ENCODE measurements at places on chromosomes 6 and 20.

GRCh38 chr6:3610206-3610605 is 141.3 kb downstream of the PXDC1 start:
- DNase-seq: no peak

GRCh38 chr6:80234401-80234800 is 127.9 kb downstream of the BCKDHB start:
- DNase-seq: no peak

DNA sequence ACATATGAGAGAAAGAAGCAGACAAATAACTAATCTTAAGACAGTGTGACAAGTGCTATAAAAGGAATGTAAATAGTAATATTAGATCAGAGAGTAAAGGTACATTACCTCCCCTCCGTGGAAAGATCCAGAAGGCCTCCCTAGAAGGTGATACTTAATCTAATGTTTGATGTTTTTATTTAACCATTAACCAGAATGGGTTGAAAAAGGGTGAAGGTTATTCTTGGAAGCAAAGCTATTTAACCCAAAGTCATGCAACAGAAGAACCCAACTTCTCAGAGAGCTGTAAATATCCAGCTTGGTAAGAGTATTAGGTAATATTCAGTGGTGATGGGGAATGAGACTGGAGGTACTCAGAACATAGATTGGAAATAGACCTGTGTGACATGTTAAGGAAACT is 68.0 kb upstream of the HIVEP1 start:
- DNase-seq: no peak

DNA sequence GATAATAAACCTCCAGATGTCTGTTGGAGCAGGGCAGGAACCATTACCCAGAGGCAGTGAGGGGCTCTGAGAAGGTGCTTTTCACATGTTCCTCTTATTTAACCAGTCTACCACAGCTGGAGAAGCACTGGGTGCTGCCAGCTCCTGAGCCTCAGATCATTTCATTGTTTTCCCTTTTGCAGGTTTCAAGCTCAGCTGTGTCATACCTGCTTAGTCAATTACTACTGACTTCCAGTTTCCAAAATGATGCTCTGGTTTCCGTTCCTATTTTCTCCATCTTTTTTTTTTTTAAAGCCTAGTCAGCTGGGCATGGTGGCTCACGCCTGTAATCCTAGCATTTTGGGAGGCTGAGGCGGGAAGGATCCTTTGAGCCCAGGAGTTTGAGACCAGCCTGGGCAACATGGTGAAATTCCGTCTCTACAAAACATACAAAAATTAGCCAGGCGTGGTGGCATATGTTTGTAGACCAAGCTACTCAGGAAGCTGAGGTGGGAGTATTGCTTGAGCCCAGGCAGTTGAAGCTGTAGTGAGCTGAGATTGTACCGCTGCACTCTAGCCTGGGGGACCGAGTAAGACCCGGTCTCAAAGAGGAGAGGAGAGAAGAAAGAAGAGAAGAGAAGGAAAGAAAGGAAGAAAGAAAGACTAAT is 6.7 kb downstream of the FLOT1 start:
- DNase-seq: no peak

DNA sequence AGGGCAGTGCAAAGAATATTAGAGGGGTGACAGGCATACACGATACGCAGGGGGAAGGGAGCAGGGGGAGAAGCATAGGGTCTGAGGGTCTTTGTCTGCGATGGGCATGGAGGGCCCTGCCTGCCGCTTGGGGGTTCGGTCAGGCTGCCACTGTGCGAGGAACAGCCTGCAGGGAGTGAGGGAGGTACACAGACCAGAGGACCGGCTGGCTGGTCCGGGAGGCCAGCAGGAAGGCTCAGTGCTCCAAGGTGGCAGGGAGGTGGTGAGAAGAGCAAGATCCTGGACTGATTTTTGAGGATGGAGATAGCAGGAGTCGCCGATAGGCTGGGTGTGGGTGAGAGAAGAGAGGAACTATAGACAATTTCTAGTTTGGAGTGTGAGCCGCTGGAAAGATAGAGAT is 338.4 kb downstream of the ZFAND3 start:
- DNase-seq: no peak

DNA sequence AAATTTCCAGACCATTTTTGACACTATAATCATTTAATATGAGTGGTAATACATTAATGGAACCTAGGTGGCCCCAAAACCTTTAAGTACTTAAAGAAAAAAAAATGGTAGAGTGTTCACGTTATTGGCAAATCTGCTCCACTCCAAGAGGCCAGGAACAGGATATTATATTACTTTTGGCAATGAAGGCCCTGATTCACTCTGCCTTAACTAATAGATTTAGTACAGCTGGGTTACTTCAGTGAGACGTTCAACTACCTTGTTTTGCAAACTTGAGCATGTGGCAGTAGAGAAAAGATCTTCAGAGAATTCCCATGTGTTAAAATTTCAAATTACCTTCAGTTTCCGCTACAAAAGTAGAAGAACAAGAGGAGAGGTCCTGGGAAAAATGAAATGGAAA is 12.8 kb downstream of the ADNP start:
- no peak for DNase-seq

DNA sequence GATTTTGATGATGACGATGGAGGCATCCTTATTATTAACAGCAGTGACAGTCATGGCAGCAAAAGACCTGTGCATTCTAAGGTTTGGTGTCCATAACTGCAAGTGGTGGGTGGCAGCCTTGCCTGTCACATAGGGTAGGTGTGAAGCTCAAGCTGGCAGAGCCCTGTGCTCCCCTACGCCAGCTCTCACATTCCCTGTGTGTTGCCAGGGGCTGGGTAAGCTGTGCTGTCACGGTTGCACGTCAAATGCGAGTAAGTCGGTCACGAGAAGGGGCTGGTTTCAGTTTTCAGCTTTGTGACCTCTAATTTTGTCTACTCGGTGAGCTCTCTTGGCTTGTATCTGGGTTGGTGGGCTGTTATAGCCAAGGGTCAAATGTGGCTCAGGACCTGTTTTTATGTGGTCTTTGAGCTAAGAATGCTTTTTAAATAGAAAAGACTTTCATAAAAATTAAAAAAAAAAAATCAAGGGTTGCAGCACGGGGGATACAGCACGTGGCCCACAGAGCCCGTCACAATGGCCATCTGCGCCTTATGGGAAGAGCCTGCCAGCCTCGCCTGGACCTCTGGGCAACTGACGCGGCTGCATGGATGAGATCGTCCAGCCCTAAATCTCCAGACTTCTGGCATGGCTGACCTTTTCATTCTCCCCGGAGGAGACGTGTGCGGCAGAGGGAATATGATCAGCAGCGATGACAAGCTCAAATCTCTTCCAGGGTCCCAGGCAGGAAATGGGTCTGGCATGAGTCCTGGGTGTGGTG is 148.5 kb downstream of the PHACTR3 start:
- no peak for DNase-seq

- DNase-seq: no peak
These were observed 120.9 kb downstream of the TIAM2 start for GRCh38 chr6:155115893-155116570.

- DNase-seq: no peak
These were observed 37.7 kb downstream of the ZFP64 start for GRCh38 chr20:52153896-52154295.

DNA sequence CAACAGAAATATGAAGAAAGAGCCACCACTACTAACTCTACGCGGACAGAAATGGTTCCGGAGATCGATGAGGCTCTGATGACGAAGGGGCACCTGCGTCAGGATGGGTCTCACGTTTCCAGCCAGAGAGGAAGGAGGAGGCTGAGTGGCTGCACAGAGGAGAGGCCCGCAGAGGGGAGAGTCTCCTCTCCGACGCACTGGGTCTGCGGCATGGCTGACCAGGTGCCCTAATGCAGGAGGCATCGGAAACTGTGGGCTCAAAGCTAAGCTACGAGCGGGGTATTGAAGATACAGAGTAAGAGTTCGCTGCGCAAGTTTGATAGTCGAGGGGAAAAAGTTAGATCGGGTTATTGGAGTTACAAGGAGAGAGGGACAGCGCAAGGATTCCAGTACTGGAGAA is 69.9 kb downstream of the TTLL2 start:
- no peak for DNase-seq

GRCh38 chr20:47150403-47151152 is 205.9 kb downstream of the ZMYND8 start:
- peak; percentile 52 for DNase-seq

- no peak for DNase-seq
These were observed 346.2 kb upstream of the IMPG1 start for GRCh38 chr6:76418560-76419223.

DNA sequence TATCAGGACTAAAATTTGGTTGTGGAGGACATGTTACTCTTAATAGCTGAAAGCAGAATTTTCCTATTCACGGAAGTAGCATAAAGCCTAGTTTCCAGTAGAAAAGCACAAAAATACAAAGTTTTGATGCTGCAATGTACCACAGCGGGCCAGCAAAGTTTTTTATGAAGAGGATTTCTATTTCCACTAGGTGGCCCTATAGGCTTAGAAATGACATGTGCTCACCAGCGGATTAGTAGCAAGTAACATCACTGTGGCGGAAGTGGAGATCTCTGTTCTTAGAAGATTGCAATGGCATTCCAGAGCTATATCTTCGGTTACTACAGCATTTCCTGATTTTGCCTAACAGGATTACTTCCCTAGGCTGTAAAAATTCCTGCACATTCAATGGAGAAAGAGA is 1219.0 kb upstream of the EYS start:
- DNase-seq: no peak

- DNase-seq: no peak
These were observed 62.0 kb downstream of the NPEPL1 start for GRCh38 chr20:58754584-58754983.

DNA sequence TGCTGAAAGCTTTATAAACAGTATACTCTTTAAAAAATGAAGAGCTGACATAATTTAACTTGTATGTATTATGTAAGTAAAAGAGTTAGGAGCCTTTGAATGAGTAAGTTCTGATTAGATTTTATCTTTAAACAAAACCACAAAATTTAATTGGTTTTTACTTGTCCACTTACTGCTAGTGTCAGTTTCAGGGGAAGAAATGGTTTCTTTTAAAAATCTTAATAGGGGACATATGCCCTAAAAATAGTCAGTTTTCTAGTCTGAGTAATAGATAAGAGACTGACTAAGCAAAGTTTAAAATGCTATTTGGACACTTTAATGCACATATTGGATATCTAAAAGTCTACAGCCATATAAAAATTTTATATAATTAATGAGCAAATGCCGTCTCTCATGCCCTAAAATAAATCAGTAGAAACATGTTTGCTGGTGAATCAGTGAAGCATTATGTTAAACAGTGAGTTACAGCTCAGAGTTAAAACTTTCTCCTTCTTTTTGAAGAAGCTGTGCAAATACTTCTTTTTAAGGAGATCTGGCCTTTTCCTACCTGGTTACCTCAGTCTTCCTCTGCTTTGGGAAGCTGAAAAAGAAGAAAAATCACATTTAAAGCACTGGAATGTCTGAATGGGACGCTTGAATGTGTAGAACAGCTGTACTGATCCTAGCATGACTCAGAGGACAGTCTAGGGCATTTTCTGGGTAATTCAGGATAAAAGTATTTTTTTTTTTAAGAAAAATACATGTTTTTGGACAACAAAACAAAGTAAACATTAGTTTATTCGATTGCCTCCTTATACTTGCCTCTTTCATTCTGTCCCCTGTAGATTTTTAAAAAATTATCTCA is 55.3 kb downstream of the CDH26 start:
- no peak for DNase-seq

GRCh38 chr6:122369536-122369935 is 29.9 kb upstream of the HSF2 start:
- no peak for DNase-seq

DNA sequence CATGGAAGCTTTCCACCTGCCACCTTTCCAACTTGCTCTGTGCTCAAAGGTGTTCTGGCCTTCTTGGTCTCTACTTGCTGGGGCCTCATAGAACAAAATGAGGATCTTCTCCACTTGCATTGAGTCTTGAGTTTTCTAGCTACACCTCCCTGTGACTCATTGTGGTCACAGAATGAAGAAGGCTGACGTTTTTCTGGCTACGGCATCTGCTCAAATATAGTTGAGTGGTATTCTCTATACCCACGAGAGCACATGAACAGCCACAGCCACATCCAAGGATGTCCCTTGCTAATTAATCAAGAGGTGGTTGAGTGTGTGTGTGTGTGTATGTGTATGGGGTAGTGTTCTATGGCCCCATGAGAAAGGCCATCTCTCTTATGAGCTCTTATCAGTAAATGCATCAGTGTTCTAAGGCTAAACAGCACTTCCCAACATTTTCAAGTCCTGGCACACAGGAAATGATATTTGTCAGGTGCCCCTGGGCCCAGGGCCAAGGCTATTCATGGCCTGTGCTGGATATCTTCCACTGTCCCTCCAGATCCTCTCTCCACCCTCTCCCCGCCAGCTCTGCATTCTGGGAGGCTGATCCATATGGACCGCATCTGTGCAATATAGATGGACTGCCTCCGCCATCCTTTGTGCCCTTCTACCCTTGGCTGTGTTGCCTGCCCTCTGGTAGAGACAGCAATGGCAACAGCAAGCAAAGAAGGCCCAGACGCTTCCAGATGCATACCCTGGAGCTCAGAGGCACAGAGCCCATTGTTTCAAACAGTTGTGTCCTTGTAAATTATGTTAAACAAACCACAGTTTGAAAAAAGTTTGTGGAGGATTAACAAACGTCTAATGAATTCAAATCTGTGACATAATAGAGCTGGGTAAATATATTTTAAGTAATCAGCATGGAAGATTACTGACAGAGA is 150.2 kb downstream of the LRFN2 start:
- no peak for DNase-seq

DNA sequence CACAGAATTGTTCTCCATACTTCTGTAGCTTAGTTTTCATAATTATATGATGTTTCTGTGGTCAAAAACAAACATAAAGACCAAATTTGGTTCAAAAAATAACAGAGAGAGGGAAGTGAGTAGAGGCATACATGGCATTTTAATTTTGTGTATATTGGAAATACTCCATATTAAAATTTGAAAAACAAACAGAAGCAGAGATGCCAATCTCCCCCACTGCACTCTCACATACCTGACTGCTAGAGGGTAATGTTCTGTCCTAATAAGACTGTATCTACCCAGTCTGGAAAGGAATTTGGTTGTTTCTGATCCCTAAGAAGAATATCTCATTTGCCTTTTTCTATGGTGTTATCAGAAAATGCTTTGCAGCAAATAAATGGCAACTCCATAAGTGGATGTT is 959.0 kb upstream of the FLRT3 start:
- peak; percentile 11 for DNase-seq

DNA sequence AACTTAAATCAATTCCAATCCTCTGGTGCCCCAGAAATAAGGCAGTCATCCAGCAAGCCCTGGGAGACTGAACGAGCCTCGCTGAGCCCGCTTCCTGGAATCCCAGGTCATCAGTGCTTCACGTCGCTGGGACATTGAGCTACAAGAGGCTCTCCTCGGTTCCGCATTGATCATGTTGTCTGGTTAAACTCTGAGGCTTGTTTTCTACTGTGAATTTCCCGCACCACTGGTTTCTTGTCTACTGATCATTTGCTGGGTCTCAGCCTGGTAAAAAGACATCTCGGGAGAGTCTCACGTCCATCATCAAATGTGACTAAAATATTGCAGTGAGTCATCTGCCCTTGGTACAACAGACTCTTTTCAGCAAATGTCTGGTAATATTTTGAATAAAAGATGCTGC is 569.2 kb downstream of the QKI start:
- no peak for DNase-seq

- DNase-seq: no peak
These were observed 22.4 kb downstream of the PCMT1 start for GRCh38 chr6:149771925-149772324.

- no peak for DNase-seq
These were observed 15.3 kb upstream of the TCF15 start for GRCh38 chr20:625360-625932.

All from cerebellar cortex (tissue), 1 donor.